ENCODE measurements at places on chromosomes 2 and 18.

GRCh38 chr2:69077252-69077950 lies 64.4 kb downstream of the ANTXR1 start:
- H3K36me3 ChIP-seq = no peaks in the 10 kb centered on the region
- no peaks in the 10 kb centered on the region for H3K4me1 ChIP-seq
- H3K27ac ChIP-seq = no peak overlapping the region
- no peak for DNase-seq

DNA sequence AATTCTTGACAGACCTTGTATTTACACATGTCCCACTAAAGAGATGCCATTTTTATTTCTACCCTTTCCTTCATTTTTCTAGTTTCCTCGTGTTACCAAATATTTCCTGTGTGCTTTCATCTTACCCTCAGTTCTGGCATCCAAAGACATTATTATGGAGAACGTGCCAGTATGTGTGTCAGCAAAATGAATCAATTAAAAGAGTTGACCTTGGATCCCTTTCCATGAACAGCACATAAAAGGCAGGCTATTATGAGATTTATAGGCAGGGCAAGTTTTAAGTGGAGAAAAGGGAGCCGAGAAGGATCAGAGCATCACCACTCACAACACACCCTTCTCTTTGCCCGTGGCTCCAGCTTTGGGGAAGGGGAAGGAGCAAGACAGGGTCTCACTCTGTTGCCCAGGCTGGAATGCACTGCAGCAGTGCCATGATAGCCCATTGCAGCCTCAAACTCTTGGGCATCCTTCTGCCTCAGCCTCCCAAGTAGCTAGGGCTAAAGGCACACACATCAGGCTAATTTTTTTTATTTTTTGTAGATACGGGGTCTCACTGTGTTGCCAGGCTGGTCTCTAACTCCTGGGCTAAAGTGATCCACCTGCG lies 149.9 kb downstream of the GFPT1 start:
- no peak for DNase-seq
- no peaks in the 10 kb centered on the region for H3K27me3 ChIP-seq
- H3K4me3 ChIP-seq = no peak overlapping the region

DNA sequence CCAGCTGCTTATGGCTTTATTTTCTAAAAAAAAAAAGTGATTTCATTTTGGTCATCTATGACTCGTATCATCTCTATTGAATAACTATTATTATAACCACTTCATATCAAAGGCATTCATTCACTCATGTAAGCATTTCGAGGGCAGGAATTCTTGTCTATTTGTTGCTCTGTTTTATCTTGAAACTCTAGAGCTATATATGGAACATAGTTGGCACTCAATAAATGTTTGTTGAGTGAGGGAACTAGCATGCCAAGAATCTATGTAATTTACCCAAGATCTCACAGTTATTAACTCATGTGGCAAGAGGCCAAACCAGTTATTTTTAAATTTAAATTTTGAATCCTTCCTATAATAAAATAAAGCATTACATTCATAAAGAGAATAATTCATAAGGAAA lies 470.1 kb downstream of the TMX3 start:
- no peak overlapping the region for H3K4me3 ChIP-seq
- H3K4me1 ChIP-seq = no peaks in the 10 kb centered on the region
- no peaks in the 10 kb centered on the region for H3K27me3 ChIP-seq
- no peak overlapping the region for H3K27ac ChIP-seq
- H3K36me3 ChIP-seq = no peaks in the 10 kb centered on the region

GRCh38 chr2:26529406-26530239 lies 51.7 kb upstream of the OTOF start:
- no peak for DNase-seq
- no peaks in the 10 kb centered on the region for H3K36me3 ChIP-seq
- no peak overlapping the region for H3K27ac ChIP-seq
- no peaks in the 10 kb centered on the region for H3K27me3 ChIP-seq

- H3K36me3 ChIP-seq = no peaks in the 10 kb centered on the region
- DNase-seq = no peak
- peaks cover 52% of the 10 kb centered on the region for H3K27me3 ChIP-seq
- H3K4me1 ChIP-seq = no peaks in the 10 kb centered on the region
- H3K27ac ChIP-seq = no peak overlapping the region
- no peak overlapping the region for H3K4me3 ChIP-seq
Measured at GRCh38 chr2:170371231-170371998, 193.5 kb downstream of the MYO3B start.

DNA sequence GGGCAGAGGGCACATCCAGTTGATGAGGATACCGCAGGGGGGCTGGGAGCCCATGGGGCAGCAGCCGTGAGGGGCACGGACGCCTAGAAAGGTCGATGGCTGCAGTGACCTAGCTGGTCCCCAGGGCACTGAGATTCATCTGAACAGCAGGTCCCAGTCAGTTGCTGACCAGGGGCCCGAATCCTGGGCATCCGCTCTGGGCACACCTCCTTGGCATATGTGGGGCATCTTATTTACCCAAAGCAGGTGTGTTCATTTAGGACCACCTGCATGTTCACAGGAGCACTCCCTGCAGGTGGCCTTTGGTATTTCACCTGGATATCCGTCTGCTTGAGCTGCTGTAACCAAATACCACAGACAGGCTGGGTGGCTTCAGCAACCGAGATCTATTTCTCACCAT lies 72.0 kb upstream of the ODC1 start:
- no peak for DNase-seq
- H3K27me3 ChIP-seq = no peaks in the 10 kb centered on the region
- no peak overlapping the region for H3K4me3 ChIP-seq
- no peaks in the 10 kb centered on the region for H3K4me1 ChIP-seq

DNA sequence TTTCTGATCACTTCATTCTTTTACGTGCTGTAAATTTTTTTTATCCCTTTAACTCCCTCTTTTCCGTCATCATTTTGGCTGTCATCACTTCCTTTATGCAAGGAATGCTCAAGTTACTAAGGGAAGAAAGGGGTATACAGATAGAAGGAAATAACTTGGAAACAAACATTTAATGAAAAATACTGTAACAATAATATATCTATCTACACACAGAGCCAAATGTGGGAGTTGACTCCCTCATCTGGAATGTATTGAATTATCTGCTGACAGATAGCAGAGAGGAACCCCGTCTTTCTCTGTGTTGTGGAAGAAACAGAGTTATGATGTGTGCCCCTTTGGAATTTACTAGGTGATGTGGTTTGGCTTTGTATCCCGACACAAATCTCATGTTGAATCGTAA lies 182.5 kb upstream of the NXPH2 start:
- no peaks in the 10 kb centered on the region for H3K4me1 ChIP-seq
- H3K4me3 ChIP-seq = no peak overlapping the region
- H3K27ac ChIP-seq = no peak overlapping the region
- no peak for DNase-seq

DNA sequence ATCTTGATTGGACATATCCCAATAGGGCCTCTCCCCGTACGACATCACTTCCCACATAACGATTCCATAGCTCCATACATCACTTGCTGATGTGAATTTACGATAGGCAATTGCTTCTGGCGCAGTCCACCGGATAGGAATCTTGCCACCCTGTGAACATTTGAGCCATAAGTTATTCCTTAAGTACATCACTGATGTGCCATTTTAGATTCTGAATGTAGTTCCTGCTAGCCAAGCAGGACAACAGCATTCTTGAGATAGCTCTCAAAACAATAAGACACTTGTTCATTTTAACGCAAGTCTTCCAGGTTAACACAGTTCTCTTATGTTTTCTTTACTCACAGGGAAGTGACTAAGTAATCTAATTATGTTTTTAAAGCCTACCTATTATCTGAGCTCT lies 138.0 kb downstream of the EPHA4 start:
- H3K4me1 ChIP-seq = no peaks in the 10 kb centered on the region
- H3K27ac ChIP-seq = no peak overlapping the region
- H3K36me3 ChIP-seq = no peaks in the 10 kb centered on the region
- DNase-seq = no peak

- no peaks in the 10 kb centered on the region for H3K27me3 ChIP-seq
- no peak overlapping the region for H3K4me3 ChIP-seq
- no peak for DNase-seq
- no peak overlapping the region for H3K27ac ChIP-seq
Measured at GRCh38 chr2:18600255-18600613, 10.9 kb upstream of the NT5C1B start.

DNA sequence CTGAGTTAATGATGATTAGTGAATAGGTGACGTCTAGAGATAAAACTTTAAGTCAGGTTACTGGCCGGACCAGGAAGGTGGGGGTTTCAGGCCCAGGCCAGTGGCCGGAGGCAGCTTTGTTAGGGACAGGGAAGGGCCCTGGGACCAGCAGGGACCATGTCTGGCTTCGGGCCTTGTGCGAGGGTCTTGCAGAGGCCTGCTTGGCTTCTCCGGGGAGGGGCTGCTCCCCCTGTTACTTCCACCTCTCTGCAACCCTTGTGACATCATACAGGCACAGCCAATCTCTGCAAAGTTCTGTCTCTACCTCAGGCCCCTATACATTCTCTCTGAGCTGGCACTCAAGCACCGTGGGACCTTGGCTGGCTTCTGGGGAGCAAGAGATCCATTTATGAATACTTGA lies at the start of gene ALLC:
ALLC (plus strand) TSS at position 320 of the 400 bp plus-strand sequence. CDS start 12,958 bp downstream, outside the sequence.
- DNase-seq = no peak
- no peak within 1 kb of the TSS for H3K4me3 ChIP-seq
- no peak within 1 kb of the TSS for H3K27ac ChIP-seq
- no peaks in the 10 kb centered on the region for H3K27me3 ChIP-seq

GRCh38 chr2:58922245-58922644 lies 681.1 kb upstream of the FANCL start:
- no peaks in the 10 kb centered on the region for H3K4me1 ChIP-seq
- no peak for DNase-seq
- H3K27ac ChIP-seq = no peak overlapping the region

DNA sequence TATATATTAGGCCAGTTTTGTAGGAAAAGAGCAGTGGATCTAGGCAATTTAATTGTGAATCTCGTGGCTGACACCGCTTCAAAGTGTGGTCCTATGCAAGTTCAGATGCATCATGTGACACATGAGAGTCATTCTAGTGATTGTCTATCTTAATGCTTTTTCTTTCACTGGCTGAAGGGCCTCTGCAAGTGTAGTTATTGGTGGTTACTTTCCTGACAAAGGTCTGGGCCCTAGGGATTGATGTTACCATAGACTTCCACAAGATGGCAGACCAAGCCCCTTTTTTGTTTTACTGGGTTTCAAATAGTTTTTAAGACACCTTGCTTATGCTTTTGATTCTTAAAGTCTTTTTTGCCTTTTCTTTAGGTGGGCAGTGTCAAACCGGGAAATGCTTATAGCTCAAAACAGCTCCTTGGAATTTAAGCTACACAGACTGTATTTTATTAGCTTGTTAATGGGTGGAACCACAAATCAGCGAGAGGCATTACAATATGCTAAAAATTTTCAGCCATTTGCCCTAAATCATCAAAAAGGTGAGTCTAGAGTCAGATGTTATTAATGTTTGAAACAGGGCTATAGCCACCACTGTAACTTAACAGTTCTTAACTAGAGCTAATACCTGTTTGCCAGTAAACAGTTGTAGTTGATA lies 25.9 kb downstream of the CD8A start:
- H3K27ac ChIP-seq = no peak overlapping the region
- no peaks in the 10 kb centered on the region for H3K4me1 ChIP-seq
- no peaks in the 10 kb centered on the region for H3K27me3 ChIP-seq
- DNase-seq = no peak

DNA sequence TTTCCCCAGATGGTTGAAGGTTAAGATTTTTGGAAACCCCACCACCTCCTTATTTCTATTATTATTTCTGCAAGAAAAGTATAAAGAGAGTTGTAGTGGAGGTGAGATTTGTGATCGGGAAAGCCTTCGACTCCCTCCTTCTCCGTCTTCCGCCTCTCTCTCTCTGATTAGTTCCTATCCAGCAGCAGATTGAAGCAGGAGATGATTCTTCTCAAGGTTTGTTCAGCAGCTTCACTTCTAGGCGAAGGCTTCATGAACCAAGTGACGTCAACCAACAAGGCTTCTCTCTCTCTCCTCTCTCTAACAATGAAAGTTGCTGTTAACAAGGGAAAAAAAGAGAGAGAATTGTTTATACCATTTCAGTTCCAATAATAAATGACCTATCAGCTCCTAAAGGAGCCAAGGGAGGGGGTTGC lies at the start of gene BAZ2B:
BAZ2B (minus strand) TSS at position 263 of the 416 bp plus-strand sequence. CDS start 137,829 bp downstream, outside the sequence.
- H3K27ac ChIP-seq = peak within 1 kb of the TSS; percentile 99
- DNase-seq = no peak
- H3K27me3 ChIP-seq = no peaks in the 10 kb centered on the region
- H3K36me3 ChIP-seq = no peaks in the 10 kb centered on the region
- peaks cover 41% of the 10 kb centered on the region for H3K4me1 ChIP-seq

DNA sequence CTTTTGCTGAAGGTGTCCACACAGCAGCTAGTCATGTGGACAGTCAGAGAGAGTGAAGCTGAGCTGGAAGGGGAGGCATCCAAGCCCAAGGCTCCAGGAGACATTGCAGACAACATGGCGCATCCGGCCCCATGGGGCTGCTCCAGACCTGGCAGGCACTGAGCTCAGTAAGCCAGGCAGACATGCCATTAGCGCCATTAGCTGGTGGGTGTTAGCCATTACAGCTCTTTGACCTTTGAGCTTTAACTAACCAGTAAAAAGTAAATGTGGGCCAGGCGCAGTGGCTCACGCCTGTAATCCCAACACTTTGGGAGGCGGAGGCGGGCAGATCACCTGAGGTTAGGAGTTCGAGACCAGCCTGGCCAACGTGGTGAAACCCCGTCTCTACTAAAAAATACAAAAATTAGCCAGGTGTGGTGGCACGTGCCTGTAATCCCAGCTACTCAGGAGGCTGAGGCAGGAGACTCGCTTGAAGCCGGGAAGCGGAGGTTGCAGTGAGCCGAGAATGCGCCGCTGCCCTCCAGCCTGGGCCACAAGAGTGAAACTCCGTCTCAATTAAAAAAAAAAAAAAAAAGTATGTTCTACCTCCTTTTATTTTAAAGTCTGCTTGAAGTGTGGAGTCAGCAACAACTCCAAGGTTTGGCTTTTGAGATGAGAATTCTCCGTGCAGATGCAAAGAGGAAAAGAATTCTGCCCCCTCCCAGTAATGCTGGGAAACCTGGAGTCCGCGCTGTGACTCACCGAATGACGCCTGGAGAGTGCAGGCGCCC lies 69.4 kb downstream of the TWSG1 start:
- peak overlapping the region; percentile 1 for H3K4me3 ChIP-seq
- no peaks in the 10 kb centered on the region for H3K36me3 ChIP-seq
- no peaks in the 10 kb centered on the region for H3K4me1 ChIP-seq
- no peaks in the 10 kb centered on the region for H3K27me3 ChIP-seq
- H3K27ac ChIP-seq = no peak overlapping the region

- H3K4me1 ChIP-seq = no peaks in the 10 kb centered on the region
- DNase-seq = no peak
- no peaks in the 10 kb centered on the region for H3K27me3 ChIP-seq
- no peak overlapping the region for H3K4me3 ChIP-seq
- no peak overlapping the region for H3K27ac ChIP-seq
- no peaks in the 10 kb centered on the region for H3K36me3 ChIP-seq
Measured at GRCh38 chr2:132936791-132937190, 266.8 kb upstream of the LYPD1 start.

DNA sequence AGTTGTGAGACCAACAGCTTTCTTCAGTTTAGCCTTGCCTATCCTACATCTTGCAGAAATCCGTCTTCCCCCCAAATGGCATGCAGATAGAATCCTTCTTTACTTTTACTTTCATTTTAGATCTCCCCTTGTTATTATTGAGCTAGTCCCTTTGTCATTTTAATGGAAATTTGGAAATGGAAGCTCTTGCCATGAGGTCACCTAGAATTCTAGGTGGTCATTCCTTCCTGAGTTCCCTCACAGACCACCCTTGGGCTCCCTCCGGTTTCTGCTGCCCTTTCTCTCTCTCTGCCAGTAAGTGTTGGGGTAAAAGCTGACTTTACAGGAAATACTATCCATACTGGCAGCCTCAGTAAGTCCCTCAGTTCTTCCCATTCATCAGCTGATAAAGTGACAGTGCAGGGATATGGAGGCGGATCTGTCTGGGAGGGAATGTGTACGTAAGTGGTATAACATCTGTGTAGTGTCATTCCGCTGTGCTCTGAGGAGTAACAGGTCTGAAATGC lies 30.2 kb downstream of the ARHGAP25 start:
- no peak for DNase-seq
- H3K4me3 ChIP-seq = no peak overlapping the region
- no peaks in the 10 kb centered on the region for H3K27me3 ChIP-seq
- peak overlapping the region; percentile 79 for H3K27ac ChIP-seq
- H3K36me3 ChIP-seq = no peaks in the 10 kb centered on the region

All from transverse colon (tissue), 4 donors.